ENCODE measurements at places on chromosomes 16 and 17.

GRCh38 chr17:78722246-78722761 is 59.8 kb downstream of the CYTH1 start:
- no peak for DNase-seq

DNA sequence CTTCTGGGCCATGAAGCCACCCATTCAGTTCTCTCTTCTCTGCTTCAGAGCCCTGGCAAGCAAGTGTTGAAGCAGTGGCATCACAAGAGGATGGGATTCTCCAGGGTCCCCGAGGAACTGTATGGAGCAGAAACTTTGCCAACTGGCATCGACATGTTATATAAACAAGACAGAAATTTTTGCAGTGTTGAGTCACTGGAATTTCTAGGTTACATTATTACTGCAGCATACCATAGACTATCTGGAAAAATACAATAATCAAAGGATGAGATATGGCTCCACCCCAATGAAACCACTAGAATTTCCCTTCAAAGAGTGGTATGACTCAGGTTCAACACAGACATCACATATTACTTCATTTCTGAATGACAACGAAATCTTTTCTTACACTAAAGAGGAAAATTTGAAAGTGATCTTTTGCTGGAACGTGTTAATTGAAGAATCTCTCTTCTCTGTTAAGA is 343.0 kb upstream of the DYNLRB2 start:
- DNase-seq: no peak

DNA sequence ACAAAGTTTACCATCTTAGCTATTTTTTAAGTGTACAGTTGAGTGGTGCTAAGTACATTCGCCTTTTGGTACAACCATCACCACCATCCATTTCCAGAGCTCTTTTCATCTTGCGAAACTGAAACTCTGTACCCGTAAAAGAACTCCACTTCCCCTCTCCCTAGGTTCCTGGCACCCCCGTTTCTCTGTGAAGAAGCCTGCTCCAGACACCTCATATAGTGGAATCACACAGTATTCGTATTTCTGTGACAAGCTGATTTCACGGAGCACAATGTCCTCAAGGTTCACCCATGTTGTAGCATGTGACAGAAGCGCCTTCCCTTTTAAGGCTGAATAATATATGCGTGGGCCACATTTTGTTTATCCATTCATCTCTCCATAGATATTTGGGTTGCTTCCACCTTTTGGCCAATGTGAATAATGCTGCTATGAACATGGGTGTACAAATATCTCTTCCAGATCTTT is 54.2 kb upstream of the MAP3K14 start:
- no peak for DNase-seq

DNA sequence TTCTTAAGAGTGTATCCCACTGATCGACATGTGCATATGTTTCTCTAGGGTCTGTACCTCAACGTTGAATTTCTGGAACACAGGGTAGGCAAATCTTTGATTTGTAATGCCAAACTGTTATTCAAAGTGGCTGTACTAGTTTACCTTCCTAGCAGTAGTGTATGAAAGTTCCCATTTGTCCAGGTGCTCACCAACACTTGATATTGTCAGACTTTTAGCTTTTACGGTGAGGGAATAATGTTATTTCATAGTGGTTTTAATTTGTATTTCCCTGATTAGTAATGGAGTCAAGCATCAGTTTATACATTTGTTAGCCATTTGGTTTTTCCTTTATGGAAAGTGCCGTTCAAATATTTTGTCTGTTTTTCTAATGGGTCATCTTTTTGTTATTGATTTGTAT is 20.3 kb downstream of the GSDMB start:
- DNase-seq: no peak

DNA sequence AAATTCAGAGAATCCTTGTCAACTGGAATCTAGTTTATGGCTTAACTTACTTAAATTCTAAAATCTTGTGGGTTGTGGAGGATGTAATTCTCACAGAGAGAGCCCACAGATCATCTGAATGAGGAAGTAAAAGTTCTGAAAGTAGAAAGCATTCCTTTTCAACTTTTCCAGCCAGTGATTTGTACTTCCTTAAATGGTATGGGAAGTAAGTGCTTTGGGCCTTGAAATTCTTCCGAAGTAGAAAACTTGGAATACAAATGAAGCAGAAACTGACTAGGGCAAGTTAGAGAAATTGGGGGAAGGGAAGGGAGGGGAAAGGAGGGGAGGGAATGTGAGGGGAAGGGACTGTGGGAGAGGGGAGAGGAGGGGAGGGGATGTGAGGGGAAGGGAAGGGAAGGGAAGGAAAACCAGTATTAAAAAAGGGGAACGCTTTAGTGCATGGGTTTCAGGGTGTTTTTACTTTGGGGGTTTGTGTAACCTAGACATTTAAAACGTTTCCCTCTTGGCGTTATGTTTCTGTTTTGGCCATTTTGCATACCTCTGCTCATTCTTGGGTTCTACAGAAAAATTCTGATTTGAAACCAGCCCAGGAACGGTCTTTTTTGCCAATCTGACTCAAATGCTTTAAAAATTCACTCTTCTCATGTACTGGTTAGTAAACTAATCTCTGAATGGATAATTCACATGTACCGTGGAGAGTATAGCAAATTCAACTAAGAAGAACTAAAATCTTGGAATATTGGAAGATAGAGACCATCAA is 15.5 kb upstream of the SNTB2 start:
- DNase-seq: no peak

DNA sequence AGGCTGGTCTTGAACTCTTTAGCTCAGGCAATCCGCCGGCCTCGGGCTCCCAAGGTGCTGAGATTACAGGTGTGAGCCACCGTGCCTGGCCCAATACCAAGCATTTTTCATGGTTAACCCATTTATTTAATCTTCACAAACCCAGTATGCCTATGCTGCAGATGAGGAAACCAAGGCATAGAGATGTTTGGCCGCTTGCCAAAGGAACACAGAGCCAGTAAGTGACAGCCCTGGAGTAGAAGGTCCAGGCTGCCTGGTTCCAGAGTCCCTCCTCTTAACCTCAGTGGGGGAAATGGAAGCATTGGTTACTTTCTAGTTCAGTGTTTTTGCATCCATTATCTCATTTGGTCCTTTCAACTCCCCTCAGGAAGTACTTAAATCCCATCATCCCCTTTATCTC is 15.3 kb upstream of the ARL5C start:
- no peak for DNase-seq

DNA sequence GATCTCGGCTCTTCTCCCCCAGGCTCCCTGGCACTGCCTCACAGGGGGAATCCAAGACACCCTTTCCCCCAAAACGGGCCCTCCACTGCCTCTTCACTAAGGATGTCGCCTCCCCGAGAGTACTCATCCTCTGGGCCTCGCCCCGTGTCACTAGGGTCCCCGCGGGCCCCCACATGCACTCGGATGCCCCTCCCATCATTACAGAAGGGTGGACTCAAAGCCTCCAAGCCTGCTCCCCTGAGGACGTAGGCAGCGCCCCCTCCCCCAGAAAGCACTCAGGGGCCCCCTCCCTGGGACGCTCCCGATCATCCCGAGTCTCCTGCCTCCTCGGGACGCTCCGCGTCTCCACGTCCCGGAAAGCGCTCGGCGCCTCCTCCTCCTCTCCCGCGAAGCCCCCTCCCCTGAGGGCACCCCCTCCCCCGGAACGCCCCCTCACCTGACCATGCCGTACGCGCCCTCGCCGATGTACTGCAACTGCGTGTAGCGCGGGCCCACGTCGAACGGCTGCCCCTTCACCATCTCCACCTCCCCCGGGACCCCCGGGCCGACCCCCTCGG is 338 bp downstream of the MAPK3 start:
- peak; percentile 14 for DNase-seq

DNA sequence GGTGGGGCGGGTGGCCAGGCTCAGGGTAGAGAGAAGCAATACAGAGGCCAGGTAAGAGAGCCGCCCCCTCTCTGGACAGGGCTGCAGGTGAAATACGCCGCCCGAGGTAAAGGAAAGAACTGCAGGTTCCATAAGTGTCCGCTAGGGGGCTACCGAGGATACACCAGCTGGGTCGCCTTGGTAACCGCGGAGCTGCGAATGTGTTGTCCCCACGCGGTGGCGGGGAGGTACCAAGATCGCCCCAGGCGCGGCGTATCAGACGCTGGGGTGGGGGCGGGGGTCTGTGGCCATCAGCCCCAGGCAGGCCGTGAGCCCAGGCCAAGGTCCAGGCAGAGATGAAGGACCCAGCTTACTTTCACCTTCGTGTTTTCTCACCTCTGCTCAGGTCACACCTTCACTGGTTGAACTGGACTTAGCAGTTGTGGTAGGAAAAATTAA is 18.4 kb upstream of the ZFP90 start:
- peak; percentile 92 for DNase-seq

GRCh38 chr16:49382916-49383315 is 9.3 kb downstream of the C16orf78 start:
- DNase-seq: no peak

- no peak for DNase-seq
These were observed 121.7 kb downstream of the ABCC6 start for GRCh38 chr16:16101585-16101984.

- DNase-seq: no peak
These were observed 266.7 kb downstream of the SOX9 start for GRCh38 chr17:72387487-72387886.

- DNase-seq: no peak
These were observed 13.4 kb downstream of the CCDC102A start for GRCh38 chr16:57522960-57523359.

DNA sequence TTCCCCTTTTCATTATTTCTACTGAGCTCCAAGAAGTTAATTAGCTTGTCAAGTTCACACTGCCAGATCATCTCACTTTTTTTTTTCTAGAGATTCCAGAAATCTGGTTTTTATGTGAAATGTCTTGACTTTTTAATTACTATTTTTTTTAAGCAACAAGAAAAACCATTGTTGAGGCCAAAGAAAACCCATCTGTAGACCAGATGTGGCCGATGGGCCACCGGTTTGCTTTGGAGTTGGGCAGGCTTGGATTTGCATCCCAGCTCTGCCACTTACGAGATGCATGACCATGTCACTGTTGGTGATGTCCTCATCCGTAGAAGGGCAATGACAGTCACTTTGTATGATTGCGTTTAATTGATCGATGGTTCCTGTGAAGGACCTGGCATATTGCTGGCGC is 34.2 kb upstream of the MRTFB start:
- no peak for DNase-seq

DNA sequence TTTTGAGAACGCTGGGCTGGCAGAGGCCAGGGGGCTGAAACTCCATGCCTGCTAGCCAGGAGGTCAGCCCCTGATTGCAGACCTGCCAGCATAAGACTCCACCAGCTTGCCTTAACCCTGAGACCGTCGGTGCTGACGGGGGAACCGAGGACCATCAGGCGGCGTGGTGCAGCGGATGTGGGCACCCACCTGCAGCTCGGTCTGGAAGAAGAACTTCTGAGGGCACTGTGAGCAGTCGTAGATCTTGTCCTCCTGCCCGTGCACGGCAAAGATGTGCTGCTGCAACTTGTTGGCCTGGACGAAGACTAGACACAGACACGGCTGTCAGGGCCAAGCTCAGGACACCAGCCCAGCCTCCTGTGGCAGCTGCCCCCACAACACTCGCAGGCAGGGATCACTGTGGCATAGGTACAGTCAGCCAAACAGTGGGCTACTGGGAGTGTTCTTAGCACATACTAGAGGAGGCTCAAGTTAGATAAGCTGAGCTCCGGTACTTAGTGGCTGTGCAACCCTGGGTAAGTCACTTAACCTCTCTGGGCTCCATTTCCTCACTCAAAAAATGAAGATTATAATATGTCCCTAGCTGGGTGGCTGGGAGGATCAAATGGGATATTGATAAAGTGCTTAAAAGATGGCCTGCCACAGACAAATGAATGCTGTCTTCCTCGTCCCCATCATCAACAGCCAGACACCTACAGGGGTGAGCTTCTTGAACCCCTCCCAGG is 150.0 kb downstream of the C16orf78 start:
- no peak for DNase-seq

GRCh38 chr16:78211946-78212345 is 112.5 kb downstream of the WWOX start:
- no peak for DNase-seq

DNA sequence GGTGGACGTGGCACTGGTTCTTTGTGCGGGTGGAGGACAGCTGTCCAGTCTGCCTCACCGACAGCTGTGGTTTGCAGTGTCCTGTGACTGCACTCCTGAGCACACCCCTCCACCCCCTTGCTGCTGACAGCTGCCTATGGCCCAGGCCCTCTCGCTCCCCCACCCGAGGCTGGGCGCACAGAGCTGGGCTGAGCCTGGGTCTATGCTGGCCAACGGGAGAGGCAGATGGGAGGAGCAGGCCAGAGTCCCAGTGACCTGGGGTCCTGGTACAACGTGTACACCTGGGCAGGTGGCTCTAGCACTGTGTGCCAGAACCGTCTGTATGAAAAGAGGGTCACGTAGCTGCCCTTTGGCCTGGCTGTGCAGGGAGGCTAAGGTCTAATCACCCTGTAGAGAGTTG is 30.5 kb downstream of the BAIAP2 start:
- DNase-seq: no peak

- DNase-seq: no peak
These were observed 53.8 kb downstream of the IRX6 start for GRCh38 chr16:55377840-55378239.

GRCh38 chr16:72635694-72636093 is 412.2 kb downstream of the ZFHX3 start:
- no peak for DNase-seq

DNA sequence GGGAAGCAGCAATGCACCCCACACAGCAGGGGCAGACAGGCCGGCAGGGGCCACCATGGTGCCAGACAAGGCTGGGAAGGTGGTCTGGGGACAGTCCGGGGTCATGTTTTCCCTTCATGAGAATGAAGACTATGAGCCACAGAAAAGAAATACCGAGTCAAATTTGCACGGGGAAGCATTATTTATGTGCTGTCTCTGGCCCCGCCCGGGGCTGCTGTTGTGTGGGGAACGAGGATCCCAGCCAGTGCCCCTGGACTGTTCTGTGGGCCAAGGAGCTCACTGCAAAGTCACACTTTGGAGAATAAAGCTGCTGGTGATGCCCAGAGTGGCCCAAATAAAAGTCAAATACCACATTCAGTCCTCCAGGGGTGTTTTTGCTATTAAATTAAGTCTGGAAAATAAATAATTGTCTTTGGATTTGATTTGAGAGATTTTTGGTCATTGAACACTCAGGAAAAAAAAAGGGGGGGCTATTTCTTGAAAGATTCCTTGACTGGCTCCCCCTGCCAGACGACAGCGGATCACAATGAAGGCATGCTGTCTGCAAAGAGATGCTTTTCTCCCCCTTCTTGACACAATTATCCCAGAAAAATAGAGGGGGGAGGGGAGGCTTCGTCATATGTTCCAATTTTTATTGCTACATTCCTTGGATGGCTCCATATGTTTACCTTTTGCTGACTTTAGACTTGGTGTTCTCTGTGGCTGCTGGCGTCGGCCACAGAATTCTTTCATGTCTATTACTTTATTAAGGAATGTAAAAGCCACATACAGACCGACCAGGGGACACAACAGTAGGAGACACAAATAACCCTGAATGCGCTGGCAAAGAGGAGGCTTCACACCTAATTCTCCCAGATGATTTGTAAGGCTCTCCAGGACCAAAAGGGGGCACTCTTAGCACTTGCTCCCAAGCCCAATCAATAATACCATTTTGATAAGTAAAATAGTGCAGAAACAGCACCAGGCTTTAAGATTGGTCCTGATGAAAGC is 27.1 kb upstream of the ANKFN1 start:
- no peak for DNase-seq

All from CD4-positive, alpha-beta T cell treated with Interleukin-12 subunit alpha and Interleukin-12 subunit beta, for 1 hour (primary cell).